PC-3 (cell line): ENCODE measurements at places on chromosomes 6 and 20.

DNA sequence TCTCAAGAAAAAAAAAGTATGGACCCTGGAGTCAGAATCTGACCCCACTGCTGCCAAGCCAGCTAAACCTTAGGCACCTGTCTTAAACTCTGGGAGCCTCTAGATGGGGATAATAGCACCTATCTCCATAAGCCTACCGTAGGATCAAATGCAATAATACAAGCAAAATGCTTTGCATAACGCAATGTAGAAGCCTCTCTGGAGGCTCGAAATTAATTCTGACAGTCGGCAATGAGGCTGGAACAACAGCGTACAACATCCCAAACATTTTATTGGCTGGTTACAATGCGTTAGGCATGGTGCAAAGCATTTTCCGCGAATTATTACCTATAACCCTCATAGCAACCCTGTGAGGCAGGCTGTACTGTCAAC, 521 bp downstream of the CDK5RAP1 start:
- peak; percentile 40 for DNase-seq

DNA sequence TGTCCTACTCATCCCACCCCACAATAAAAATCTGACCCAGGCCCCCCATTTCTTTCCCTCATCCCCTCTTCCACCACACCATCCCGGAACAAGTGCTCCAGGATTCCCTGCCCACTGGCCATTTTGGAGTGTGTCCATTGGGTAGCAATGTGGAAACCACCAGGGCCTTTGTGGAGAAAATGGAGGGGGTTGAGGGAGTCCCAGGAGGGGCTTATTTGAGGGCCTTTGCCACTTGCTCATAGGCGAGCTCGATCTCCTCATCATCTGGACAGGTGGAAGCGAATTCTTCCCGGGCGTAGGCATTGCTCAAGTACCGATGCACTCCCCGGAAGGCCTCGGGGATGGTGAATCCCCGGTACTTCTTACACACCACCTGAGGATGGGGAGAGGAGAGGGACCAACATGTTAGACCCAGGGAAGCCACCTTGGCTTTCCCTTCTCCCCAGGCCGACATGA, 1.6 kb upstream of the DDAH2 start:
- DNase-seq = no peak

DNA sequence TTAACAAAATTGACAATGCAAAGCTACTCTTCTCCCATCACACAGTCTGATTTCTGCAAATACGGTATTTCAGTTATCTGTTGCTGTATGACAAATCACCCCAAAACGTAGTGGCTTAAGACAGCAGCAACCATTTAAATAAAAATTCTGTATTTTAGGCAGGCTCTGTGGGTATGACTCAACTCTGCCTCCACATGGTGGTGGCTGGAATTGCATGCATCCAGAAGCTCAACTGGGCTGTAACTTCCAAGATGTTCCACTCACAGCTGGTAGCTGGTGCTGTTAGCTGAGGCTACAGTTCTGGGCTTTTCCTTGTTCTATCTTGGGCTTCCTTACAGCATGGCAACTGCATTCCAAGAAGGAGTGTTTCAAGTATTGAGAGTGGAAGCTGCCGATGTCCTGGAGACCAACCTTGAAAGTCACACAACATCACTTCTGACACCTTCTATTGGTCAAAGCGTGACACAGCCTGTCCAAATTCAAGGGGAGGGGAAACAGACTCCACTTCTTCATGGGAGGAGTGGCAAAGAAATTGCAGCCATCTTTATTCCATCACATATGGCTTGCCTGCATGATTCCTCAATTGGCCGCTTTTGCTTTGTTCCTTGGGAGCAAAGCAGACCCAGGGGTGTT, 39.7 kb upstream of the TULP1 start:
- peak; percentile 80 for DNase-seq

DNA sequence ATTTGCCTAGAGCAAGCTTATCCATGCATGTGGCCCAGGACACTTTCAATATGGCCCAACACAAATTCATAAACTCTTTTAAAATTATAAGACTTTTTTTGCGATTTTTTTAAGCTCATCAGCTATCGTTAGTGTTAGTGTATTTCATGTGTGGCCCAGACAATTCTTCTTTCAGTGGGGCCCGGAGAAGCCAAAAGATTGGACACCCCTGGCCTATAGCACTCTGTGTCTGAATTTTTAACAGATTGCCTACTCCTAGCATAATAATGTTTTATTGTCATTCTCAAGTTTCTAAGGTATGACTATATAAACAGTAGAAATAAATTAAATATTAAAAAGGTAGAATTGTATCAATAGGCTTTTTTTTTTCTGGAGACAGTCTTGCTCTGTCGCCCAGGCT, 48.6 kb upstream of the LOC128125822 start:
- DNase-seq = no peak

DNA sequence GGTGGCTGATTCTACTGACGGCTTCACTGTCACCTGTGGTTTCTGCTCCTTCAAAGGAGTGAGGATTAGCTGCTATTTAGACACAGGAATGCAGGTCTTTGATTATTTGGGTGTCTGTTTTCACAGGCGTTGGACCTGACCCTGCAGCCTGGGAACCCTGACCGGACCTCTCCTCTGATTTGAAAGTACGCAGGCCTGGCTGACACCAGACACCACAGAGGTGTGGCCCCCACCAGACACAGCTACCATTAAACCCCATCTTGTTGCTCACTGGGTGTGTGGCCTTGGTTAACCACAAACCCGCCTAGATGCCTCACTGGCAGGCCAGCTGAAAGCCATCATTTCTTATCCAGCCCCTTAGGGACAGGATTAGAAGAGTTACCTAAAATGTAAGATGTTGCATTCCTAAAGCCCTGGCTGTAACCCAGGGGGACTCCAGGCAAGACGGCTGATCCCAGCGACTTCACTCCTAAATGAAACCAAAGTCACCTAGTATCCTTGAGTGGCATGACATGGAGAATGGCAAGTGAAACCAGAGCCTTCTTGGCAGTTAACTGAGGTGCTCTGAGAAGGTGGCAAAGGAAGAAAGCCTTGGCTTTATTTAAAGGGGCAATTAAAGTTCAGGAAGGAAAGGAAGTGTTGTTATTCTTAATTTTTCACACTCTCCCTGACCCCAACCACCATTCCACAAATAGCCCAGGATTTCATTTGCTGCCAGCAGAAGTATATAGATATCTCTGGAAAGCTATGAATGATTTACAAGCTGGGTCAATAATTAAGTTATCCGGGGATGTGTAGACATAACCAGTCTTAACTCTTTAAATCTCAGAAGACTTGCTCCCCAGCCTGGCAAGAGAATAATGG, 169.9 kb downstream of the QRSL1 start:
- DNase-seq = peak; percentile 77

DNA sequence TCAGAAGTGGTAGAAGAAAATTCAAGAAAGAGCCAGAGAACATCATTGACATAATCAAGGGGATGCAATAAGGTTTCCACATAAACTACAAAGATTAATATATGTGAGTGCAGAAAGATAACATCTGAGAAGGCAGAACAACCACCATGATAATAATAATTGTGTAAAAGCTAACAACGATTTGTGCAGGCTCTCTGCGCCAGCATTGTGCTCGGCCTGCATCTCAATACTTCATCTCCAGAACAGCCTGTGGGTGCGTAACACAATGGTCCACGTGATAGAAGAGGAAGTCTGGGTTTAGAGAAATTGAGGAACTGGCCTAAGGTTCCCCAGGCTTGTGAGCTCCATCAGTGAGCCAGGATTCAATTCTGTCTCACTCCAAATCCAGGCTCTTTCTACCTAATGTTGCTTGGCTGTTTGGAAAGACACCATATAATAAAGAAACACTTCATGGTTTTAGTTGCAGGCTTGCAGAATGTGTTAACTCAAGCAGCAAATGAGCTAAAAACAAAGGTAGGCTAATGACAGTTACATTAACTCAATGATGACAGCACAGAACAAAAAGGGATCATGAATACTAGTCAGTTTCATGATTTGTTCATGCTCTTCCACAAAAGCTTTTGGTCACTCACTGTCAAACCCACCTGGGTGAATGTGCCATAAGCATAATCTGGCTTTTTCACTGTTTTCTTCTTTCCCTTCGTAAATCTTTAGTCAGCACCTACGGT, 71.2 kb downstream of the LY86 start:
- no peak for DNase-seq

DNA sequence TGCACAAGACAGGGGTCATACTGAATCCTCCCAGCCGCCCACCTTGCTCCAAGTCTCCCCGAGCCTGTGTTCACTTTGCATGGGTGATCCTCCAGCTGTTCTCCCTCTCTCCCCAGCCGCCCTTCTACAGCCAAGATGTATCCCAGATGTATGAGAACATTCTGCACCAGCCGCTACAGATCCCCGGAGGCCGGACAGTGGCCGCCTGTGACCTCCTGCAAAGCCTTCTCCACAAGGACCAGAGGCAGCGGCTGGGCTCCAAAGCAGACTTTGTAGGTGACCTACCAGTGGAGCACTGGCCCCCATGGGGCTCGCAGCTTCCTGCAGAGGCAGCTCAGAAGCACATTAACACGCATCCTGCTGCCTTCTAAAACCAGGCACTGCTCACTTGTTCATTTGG, 14.6 kb upstream of the IFT52 start:
- DNase-seq = no peak

DNA sequence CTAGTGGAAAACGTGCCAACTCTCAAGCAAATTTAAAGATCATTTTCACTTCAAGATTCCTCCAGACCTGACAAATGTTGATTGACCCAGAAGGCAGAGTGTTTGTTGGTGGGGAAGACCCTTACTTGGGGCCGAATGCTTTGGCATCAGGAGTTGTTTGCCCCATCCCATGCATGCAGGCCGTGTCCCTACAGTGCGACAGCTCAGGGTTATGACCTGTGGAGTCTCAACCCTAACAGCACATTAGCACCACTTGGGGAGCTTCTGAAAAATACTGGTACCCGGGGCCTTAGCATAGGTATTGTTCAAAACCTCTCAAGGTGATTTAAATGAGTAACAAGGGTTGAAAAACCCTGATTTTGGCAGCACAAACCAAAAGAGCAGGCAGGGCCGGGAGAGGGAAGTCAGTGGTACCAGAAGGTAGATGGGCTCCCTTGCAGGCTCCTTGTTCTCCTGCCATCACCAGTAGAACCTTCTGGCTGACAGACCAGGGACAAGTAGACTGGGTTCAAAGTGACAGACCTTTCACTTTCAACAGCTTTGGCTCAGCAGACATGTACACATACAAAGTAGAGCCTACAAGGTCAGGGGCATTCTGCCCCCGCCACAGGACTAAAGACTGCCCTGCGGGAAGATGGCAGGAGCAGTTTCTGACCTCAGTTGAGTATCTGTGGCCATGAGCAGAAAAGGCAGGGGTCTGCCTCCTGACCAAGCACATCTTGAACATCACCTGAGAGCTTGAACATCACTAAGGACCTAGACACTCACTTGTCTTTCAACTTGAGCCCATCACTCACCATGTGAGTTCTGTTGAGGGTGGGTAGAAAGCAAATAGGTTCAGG, 39.6 kb downstream of the PLCG1 start:
- no peak for DNase-seq

GRCh38 chr20:13765299-13765698, 19.4 kb downstream of the ESF1 start:
- no peak for DNase-seq

DNA sequence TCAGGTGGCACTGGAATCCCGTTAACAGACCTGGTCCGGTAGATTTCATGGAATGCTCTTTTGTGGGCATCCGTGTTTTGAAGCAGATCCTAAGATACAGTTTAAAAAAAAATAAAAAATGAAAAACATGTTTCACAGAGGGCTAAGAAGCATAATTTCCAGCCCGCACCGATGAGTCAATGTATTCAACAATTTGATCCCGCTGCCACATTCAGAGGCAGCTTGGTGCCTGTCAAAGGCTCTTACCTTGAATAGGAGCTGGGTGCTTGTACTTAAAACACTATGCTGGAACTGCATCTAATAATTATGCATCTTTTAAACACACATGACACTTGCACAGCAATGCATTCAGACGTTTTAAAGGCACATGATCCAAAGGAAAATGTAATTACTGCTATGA, 164.8 kb downstream of the SYNE1 start:
- DNase-seq = no peak

- DNase-seq = peak; percentile 66
Measured at GRCh38 chr6:37547564-37548061, 47.9 kb upstream of the CCDC167 start.

- peak; percentile 26 for DNase-seq
Measured at GRCh38 chr20:15482525-15482924, 1090.7 kb downstream of the KIF16B start.
